A549 treated with GW870086 at 1 μM for 4 hours (cell line): ENCODE measurements at places on chromosomes 16 and 17. TPM values are rescaled to one million over a fixed set of nuclear protein-coding genes. Genes with fewer than 3 reads are reported as not detected.

Gene DCUN1D3
- 7.0 to 8.1 TPM (median 7.6 TPM) in 5 replicates for total RNA-seq

Gene VEZF1
- 40.8 to 57.7 TPM (median 50.6 TPM) in 5 replicates for total RNA-seq

Gene YBX2
- 0.22 to 0.91 TPM (median 0.52 TPM) in 5 replicates for total RNA-seq

Gene KIF19
- total RNA-seq = 0.03 to 0.08 TPM in 2 of 5 replicates, not detected in the others

Gene SLC6A4
- total RNA-seq = 0.02 to 0.05 TPM in 2 of 5 replicates, not detected in the others

Gene KCTD19
- total RNA-seq = 0.14 to 0.79 TPM (median 0.43 TPM) in 5 replicates

Gene KRT24
- not detected in 5 replicates for total RNA-seq

Gene SPNS2
- 10.8 to 21.8 TPM (median 16.4 TPM) in 5 replicates for total RNA-seq

Gene RASD1
- total RNA-seq = 1.2 to 1.9 TPM (median 1.7 TPM) in 5 replicates

Gene NEUROD2
- total RNA-seq = not detected in 5 replicates

Gene DUSP3
- 58.9 to 63.0 TPM (median 61.1 TPM) in 5 replicates for total RNA-seq

Gene MAPK7
- 20.6 to 27.1 TPM (median 26.1 TPM) in 5 replicates for total RNA-seq

Gene ATP2A1
- total RNA-seq = 1.7 to 4.8 TPM (median 2.1 TPM) in 5 replicates

Gene USP43
- 3.3 to 4.6 TPM (median 4.0 TPM) in 5 replicates for total RNA-seq

Gene ABAT
- 0.17 to 0.48 TPM (median 0.35 TPM) in 5 replicates for total RNA-seq

Gene NUPR1
- total RNA-seq = 12.1 to 18.5 TPM (median 15.9 TPM) in 5 replicates

Gene FAM20A
- 0.07 TPM in 2 of 5 replicates, not detected in the others for total RNA-seq

Gene TMEM92
- total RNA-seq = 18.0 to 31.0 TPM (median 24.0 TPM) in 5 replicates

Gene SLC47A1
- 22.1 to 24.9 TPM (median 23.5 TPM) in 5 replicates for total RNA-seq

Gene SMIM5
- total RNA-seq = 0.54 to 1.1 TPM (median 0.86 TPM) in 5 replicates

Gene CDH15
- total RNA-seq = 0.06 to 0.24 TPM (median 0.13 TPM) in 4 of 5 replicates, not detected in the other

Gene APOBR
- total RNA-seq = 0.03 to 0.09 TPM (median 0.07 TPM) in 4 of 5 replicates, not detected in the other

Gene SLC16A13
- total RNA-seq = 6.9 to 9.1 TPM (median 8.2 TPM) in 5 replicates

Gene CCL22
- total RNA-seq = 0.03 to 0.09 TPM (median 0.07 TPM) in 3 of 5 replicates, not detected in the others

Gene SGF29
- 19.9 to 24.2 TPM (median 21.9 TPM) in 5 replicates for total RNA-seq

Gene SCN4A
- total RNA-seq = 0.03 to 0.07 TPM (median 0.03 TPM) in 5 replicates

Gene GSG1L2
- not detected in 5 replicates for total RNA-seq

Gene ACSM2B
- total RNA-seq = not detected in 5 replicates

Gene ZNF319
- total RNA-seq = 10.2 to 14.9 TPM (median 13.9 TPM) in 5 replicates

Gene SULT1A4
- 27.0 to 41.4 TPM (median 31.2 TPM) in 5 replicates for total RNA-seq

Gene LGALS9B
- not detected in 5 replicates for total RNA-seq

Gene PRR35
- 0.13 to 0.22 TPM (median 0.17 TPM) in 4 of 5 replicates, not detected in the other for total RNA-seq

Gene BRIP1
- total RNA-seq = 3.2 to 4.8 TPM (median 4.5 TPM) in 5 replicates

Gene CCL17
- not detected in 5 replicates for total RNA-seq

Gene KRTAP4-3
- not detected in 5 replicates for total RNA-seq

Gene CA7
- total RNA-seq = not detected in 5 replicates

Gene PRM3
- total RNA-seq = not detected in 5 replicates

Gene SERPINF2
- 2.8 to 3.5 TPM (median 3.2 TPM) in 5 replicates for total RNA-seq

Gene LDHD
- 0.46 to 0.95 TPM (median 0.75 TPM) in 5 replicates for total RNA-seq

Gene PRR29
- 0.35 to 0.75 TPM (median 0.53 TPM) in 5 replicates for total RNA-seq

Gene CCL7
- total RNA-seq = 0.25 to 0.50 TPM (median 0.39 TPM) in 3 of 5 replicates, not detected in the others

Gene ITGA3
- 402 to 477 TPM (median 461 TPM) in 5 replicates for total RNA-seq

Gene TAOK1
- total RNA-seq = 13.4 to 27.1 TPM (median 22.7 TPM) in 5 replicates

Gene NOXO1
- 0.25 to 0.58 TPM (median 0.37 TPM) in 3 of 5 replicates, not detected in the others for total RNA-seq

Gene HAGH
- 61.5 to 70.0 TPM (median 66.3 TPM) in 5 replicates for total RNA-seq

Gene BIRC5
- 95.9 to 111 TPM (median 104 TPM) in 5 replicates for total RNA-seq

Gene HBQ1
- total RNA-seq = 6.0 to 9.4 TPM (median 6.9 TPM) in 5 replicates

Gene ALOX15
- total RNA-seq = 0.05 to 0.21 TPM (median 0.13 TPM) in 4 of 5 replicates, not detected in the other
